Omental fat pad (tissue), 4 donors: ENCODE measurements at places on chromosomes 4 and X.

GRCh38 chr4:15413010-15413622 lies 14.7 kb upstream of the C1QTNF7 start:
- no peak for DNase-seq

DNA sequence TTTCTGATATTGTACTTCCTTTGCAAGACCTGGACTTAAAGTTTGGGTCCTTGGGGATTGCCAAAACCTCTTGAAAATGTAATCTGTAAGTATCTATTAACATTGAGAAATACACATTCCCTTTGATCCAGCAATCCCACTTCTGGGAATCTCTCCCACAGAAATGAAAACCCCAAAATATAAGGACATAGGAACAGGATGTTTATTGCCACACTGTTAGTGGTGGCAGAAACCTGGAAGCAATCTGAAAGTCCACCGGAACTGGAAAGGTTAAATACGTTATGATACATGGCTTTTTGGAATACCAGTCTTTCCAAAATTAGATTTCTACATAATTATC lies 71.2 kb upstream of the STX18 start:
- no peak for DNase-seq

DNA sequence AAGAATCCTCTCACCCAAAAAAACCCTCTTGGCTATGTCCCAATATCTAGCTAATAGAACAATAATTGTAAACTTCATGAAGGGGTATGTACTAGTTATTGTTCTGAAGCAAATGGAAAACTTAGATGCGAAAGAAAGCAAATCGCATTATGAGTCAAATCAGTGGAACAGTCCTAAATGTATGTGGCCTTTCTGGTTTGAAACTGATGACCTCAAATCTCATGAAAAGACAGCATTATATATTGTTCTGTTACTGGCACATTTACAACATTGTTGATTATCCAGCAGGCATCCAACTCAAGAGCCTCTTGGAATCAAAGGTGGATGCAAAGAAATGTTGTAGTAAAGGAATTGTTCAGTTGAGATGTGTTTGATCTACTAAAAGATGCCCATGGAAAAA lies 34.7 kb downstream of the CSN3 start:
- no peak for DNase-seq

DNA sequence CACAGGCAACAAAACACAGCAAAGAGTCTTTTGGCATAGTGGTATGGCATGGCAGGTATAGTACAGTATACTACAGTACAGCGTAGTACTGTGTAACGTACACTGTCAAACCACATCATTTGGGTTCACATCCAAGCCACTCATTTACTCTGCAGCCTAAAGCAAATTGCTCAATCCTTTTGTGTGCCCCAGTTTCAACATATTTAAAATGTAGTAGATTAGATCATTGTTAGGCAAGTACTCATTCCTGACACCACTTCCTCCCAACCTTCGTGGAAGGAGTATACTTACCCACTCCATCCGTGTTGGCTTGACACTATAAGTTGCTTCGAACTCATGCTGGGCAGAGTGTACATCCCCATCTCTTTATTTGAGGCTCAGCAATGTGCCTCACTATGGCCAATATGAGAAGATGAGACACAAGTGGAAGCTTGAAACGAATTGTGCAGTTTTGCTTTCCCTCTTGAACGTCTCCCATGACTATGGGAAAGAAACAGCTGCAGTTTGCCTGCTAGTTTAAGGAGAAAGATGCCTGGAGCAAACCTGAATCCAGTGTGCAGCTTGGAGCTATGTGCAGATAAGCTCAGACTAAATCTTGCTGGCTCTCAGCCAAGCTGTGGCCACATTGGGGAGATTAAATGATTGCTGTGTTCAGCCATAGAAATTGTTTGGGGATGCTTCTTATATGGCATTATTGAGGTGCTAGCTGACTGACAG lies 85.7 kb upstream of the TBL1X start:
- DNase-seq: no peak

- no peak for DNase-seq
These were observed 75.6 kb downstream of the SOWAHB start for GRCh38 chr4:76822303-76822702.

- DNase-seq: no peak
These were observed 38.3 kb downstream of the MGARP start for GRCh38 chr4:139241784-139242151.

DNA sequence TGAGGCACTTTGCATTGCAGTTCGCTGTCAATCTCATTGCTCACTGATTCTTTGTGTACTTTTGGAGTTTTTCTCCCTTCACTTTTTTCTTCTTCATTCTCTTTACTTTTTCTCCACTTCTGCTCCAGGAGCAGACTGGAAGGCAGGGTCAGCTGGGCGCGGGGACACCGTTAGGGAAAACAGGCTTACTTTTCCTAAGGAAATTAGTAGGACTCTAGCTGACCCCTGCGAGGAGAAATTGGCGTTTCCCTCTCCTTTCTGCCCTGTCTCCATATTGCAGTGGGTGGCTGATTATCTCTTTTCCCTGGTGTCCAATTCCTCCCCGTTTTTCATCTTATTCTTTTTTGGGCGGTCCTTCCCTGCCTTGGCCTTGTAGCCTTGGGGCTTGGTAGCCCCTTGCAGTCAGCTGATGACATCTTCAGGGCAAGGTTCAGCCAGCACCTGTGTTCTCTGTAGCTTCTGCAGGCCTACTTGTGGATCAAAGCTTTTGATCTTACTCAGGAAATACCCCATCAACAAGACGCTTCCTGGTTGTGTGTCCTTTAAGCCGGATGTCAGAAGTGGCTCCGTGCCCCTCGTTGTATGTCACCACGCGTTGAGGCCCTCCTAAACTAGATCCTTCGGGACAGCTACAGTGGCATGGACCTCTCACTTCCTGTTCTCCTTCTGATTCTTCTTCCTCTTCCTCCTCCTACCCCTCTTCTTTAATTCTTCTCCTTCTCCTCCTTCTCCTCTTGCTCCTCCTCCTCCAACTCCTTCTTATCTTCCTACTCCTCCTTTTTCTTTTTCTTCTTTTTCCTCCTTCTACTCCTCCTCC lies 36.1 kb downstream of the NBDY start:
- DNase-seq: no peak

- DNase-seq: no peak
These were observed 155.3 kb downstream of the FHIP1A start for GRCh38 chr4:151564321-151564720.

GRCh38 chr4:69718396-69719271 lies 41.8 kb downstream of the SULT1B1 start:
- DNase-seq: no peak

DNA sequence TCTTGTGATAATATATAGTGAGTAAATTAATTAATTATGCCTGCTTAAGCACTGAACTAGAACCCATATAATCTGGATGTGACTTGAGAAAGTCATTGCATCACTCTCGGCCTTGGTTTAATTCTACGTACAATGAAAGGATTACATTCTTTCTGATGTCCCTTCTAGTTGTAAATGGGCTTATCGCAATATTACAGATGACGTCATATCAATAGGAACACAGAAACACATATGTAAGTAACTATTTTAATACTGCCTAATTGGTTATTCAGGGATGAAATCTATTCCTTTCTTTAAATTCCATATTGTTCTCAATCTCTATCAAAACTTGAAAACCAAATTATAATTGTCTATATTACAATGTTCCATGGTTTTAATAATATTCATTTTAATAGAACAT lies 504.6 kb downstream of the PRR32 start:
- DNase-seq: no peak

- no peak for DNase-seq
These were observed 37.4 kb downstream of the BCOR start for GRCh38 chrX:40060356-40060845.

DNA sequence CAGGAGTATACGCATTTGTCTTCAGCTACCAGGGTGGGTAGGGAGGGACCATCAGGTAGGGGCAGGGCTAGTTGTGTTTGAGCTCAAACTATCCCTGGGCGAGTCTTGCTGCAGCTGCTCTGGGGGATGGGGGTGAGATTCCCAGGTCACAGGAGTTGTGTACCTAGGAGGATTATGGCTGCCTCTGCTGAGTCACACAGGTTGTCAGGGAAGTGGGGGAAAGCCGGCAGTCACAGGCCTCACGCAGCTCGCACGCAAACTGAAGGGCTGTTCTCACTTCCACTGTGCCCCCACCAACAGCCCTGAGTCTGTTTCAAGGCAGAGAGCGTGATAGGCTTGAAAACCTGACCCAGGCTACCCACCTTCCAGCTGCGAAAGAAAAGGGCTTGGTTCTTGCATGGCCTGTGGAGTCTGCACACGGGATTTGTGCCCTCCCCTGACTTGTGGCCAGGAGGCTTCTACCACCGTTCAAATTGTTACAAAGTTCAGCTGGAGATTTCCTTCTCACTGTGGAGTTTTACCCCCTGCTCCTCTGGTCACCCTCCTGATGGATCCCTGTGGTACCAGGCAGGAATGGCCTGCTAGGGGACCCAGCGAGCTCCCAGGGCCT lies 63.8 kb downstream of the ARFIP1 start:
- DNase-seq: no peak

GRCh38 chr4:120163895-120164294 lies 97.2 kb upstream of the MAD2L1 start:
- DNase-seq: no peak

DNA sequence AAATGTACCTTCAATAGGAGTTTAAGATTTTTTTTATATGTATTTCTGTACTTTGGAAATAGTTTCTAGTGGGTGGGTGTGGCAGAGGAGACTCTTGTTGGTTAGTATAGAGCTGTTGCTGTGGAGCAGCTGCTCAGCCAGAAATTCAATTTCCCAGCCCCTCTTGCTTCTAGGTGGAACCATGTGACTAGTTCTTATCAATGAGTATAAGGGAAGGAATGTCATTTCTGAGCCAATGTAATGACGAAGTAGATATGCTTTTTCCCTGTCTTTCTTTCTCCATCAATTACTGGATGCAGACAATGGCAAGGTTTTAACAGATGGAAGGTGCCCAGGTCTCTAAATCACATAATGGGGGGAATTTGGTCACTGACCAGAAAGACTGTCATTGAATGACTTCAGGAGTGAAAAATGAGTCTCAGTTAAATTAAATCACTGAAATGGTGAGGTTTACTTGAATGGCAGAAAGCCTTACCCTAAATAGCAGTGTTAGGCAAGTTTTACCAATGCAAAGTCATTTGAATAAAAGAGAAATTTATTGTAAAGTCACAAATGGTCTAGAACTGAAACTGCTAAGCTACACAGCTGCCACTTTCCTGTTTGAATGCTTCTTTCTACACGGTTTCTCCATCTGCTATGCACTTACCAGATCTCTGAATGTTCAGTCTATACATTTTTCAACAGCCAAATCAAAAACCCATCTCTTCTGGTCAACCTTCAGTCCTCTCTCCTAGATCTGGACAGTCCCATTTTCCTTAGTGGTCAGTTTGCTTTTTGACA lies 795.4 kb upstream of the MAGEB2 start:
- no peak for DNase-seq

DNA sequence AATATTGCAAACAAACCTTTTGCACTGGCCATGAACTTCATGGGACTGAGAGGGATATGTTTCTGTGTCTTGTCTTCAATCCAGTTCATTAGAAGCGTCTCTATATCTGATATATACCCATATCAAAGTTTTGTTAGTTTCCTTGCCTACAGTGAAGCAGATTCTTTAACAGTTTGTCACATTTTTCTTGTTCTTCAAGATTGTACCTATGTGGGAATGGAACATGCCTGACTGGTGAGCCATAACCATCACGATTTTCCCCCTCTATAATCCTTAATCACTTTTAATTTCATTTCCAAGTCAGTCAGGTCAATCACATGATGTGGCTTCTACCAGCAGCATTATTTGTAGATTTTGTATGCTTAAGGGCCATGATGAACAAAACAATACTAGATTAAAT lies 197.1 kb upstream of the PDE5A start:
- DNase-seq: no peak

DNA sequence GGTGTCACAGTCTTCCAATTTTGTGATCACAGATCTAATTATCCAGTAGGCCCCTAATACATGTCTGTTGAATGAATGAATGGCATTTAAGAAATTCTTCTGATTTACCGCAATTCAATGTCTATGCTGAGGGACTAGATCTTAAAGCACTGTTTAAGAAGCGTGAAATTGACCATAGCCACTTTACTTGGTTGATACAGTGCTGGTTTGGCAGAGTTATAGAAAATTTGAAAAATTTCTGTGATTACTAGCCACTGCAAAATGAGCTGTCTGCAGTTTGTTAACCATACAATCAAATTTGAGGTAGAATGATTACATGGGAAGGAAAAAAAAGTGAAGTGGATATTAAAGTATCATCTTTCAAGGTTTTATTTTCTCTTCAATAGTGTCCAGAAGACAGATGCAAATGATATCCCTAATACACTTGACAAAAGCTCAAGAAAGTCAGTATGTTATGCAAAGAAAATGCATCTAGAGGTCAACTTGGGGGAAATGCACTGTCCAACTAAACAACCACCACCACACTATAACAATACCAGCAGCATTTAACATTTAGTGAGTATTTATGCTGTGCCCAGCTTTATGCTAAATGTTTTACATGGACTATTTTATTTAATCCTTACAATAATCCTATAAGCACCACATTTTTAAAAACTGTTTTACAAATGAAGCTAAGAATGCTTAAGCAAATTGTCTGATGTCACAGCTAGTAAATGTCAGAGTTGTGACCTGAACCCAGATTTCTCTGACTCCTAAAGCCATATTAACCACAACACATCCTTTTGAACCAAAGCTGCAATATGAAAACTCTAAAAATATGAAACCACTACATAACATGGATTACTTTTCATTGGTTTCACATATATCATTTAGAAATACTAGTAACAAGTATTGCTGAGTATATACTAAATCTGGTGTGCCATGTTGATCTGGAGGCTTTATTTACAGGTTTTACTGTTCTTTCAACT lies 217.9 kb upstream of the MAB21L2 start:
- no peak for DNase-seq

- DNase-seq: no peak
These were observed 245.9 kb downstream of the IDS start for GRCh38 chrX:149259241-149259640.

DNA sequence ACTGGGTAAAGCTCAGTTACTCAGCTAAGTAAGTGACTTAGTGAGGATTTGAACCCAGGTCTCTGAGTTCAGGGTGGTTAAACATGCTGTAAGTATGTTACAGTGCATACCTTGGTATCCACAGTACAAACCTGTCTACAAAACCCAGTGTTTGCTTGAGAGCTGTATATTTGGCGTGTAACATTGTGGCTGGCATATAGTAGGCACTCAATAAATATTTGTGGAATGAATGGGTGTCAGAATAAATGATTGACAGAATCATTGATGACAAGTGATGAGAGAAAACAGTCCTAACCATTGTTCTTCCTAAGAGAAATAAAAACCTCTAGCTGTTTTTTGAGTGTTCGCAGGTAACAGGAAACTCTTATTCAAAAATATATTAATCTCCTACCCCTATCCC lies 79.7 kb upstream of the BCOR start:
- no peak for DNase-seq

GRCh38 chrX:151870602-151871001 lies 42.1 kb upstream of the MAGEA4 start:
- DNase-seq: no peak

DNA sequence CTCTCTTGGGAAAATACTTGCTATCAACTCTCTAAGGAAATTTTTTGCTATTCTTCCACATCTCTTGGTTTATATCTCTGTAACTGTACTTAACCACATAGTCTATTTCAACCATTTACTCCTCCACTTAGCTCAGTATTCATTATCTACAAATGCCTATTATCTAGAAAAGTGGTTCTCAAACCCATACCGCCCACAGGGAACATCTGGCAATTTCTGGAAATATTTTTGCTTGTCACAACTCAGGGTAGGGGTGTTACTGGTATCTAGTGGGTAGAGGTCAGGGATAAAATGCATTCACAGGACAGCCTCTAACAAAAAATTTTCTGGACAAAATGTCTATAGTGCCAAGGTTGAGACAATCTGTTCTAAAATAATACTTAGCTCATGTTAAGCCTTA lies 14.4 kb downstream of the ATRX start:
- no peak for DNase-seq

- no peak for DNase-seq
These were observed 325.5 kb downstream of the BCOR start for GRCh38 chrX:39772057-39772832.
